ENCODE measurements at places on chromosomes 4 and X. TPM values are rescaled to one million over a fixed set of nuclear protein-coding genes. Genes with fewer than 3 reads are reported as not detected.

ZNF330 gene
- 60.3 TPM for total RNA-seq

PCYT1B gene
- 0.04 TPM for total RNA-seq

GRCh38 chr4:14396183-14396582, 606.1 kb upstream of the CPEB2 start:
- DNase-seq = no peak

DNA sequence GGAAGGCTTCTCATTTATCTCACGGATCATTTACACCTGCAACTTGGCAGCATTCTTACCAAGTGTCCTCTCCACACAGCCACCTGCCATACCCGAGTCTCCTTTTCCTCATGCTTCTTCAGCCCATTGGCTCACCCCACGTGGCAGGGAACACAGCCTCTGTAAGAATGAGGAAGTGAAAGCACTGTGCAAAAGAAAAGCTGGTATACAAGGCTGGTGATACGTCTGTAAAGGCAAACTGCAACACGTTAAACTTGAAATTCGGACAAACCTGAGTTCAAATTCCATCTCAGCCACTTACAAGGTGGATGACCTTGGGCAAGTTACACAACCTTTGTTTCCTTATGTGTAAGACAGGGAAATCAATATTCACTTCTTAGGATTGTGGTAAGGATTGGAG, 164.0 kb upstream of the RASGEF1B start:
- DNase-seq = peak; percentile 75

ATP2B3 gene
- not detected for total RNA-seq

GRCh38 chr4:97238956-97239666, 904.2 kb downstream of the STPG2 start:
- DNase-seq = no peak

DNA sequence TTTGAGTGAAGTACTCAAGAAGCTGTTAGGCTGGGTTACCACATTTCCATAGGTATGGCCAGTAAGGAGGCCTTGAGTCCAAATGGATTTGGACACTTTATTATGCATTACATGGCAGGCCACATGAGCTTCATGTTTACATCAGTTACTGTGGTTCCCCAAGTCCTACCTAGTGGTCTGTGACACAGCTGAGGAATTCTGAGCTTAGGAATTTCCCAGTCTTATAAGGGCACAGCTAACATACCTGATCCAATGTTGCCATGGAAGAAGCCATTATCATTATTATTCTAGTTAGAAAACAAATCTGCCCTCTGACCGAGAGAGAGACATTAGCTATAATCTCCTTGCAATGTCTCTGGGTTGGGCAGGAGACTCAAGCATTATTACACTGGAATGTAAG, 174.4 kb upstream of the NUDT10 start:
- no peak for DNase-seq

FANCB gene
- 10.0 TPM for total RNA-seq

GRCh38 chr4:53116954-53117353, 248.9 kb downstream of the SCFD2 start:
- no peak for DNase-seq

Measured in Karpas-422 (cell line).